ENCODE measurements at places on chromosomes 1 and 21.

- DNase-seq, result no peak
Measured at GRCh38 chr1:201945863-201946223, 505 bp downstream of the LMOD1 start.

DNA sequence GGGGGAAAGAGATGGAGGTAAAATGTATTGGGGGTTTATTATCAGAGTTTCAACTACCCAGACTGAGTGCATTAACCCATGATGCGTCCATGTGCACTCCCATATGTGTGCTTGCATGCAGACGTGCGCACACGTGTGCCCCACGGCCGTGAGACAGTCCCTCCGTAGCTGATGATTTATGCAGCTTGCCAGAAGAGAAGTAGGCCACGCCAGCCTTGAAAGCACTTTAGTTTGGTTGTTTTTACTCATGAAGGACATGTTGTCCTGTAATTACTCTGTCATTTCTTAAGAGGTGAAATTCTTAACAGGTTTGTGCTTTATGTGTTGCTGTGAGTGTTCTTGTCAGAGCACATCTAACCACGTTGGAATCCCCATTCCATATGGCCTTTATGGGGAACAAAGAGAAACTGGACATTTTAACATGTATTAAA lies 467.8 kb downstream of the LMO4 start:
- DNase-seq, result no peak

DNA sequence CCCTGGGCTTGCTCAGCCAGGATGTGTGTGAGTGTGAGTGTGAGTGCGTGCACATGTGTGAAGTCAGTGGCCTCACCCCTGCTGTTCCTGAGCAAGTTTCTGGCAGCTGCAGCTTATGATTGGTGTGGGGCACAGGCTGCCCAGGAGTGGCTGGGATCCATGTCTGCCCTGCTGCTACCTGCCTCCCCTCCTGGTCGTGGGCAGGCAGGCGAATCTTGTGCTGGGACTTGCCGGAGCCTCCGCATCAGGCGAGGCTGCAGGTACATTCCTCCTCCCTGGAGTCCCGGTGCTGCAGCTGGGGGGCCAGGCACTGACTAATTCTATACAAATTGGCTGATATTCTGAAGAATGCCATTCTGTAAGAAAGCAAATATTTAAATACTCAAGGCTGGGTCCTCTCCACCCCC lies 85.6 kb upstream of the WNT4 start:
- DNase-seq, result no peak

- peak; percentile 75 for DNase-seq
Measured at GRCh38 chr21:46605767-46606426, 1.0 kb upstream of the S100B start.

DNA sequence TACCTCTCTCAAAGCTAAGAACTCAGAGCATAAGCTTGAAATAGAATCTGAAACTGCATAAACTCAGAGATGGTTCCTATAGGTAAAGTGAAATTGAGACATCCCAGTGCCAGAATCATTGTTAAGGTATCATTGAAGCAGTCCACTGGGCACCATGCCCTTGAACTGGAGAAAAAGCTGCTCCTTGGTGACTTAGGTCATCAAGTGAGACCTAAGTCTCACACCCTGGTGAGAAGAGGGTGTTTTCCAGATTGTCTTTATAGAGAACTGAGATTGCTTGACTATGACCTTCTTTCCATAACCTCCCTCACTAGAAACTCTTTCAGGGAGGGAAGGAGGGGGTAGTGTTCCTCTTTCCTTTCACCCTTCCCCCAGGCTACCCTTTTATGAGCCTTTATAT lies 9.4 kb upstream of the ATP6V1G3 start:
- DNase-seq, result no peak

DNA sequence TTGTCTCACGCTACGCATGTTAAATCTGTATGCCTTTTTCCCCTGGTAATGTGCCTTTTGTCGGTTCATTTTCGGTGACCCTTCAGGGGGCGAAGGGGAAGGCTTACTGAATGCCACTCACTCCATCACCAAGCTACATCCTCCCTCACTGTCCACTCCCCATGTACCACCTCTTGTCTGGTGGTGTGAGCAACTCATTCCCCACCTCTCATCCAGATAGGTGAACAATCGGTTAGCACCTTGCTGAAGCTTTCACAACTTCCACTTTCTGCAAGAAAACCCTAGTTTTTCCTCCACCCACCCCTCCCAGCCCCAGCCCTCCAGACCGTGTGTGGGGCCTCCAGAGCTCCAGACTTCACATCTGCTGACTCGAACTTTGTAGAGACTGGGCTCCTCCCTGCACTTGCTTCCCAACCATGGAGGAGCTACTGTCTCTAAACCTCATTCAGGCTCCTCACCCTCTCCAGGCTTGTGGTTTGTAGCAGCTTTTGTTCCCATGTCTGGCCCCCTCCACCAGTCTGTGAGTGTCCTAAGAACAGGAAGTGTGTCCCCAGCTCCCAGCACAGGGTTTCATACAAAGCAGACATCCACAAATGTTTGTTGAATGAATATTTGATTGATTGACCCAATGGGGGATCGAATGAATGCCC lies 48.4 kb upstream of the RUNX3 start:
- DNase-seq, result no peak
